ENCODE measurements at places on chromosomes 3 and 15.
A peak's percentile ranks its signal among the peaks of the same experiment; 100 is the strongest.

DNA sequence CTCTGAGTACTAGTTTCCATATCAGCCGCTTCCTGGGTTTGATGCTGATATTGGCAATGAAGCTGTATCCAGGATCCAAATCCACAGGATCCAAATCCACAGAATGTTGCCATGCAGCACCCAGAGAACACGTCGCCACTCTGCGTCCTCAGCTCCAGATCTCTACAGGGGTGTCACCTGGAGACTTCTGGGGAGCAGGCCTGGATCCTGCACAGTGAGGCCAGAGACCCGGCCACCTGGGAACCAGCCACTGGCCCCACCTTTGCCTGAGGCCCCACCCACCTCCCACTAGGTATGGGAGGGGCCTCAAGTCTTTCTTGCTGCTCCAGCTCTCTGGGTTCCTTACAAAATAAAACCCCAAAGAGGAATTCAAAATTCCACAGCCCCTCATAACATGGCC is 123.9 kb downstream of the LRRK1 start:
- DNase-seq, result peak; percentile 2

DNA sequence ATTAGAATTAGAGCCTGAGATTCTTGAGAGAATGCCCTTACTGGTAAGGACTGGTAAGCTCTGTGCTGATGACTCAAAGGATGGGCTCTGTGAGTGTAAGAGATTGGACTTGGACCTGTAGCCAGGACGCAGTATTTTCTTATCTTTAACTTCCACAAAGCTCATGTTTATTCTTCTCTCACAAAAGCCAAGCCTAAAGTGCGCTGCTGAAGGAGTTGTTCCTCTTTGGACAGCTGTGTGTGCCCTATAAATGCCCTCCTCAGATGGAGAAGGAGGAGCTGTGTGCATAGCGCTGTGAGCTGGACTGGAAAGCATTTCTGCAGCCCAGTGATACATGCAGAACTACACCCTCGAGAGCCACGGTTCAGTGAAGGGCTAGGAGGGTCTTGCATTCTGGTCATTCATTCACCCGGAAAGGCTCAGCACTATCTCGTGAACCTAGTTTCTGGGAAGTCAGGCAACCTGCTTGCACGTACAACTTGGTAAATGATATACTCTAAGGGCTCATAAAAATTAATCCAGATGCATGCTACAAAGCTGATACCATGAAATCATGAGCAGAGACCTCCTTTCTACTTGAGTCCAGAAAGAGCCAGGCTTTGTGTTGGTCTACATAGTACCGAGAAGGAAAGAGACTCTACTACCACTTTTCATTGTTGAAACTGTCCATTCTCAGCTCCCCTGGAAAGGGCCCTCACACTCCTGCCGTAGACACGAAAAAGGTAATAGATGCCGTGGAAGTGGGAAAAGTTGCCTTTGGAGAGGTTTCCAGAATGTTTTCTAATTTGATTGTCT is 103.0 kb upstream of the TBL1XR1 start:
- DNase-seq, result no peak

- no peak for DNase-seq
Measured at GRCh38 chr3:41265011-41265545, 65.8 kb downstream of the CTNNB1 start.

DNA sequence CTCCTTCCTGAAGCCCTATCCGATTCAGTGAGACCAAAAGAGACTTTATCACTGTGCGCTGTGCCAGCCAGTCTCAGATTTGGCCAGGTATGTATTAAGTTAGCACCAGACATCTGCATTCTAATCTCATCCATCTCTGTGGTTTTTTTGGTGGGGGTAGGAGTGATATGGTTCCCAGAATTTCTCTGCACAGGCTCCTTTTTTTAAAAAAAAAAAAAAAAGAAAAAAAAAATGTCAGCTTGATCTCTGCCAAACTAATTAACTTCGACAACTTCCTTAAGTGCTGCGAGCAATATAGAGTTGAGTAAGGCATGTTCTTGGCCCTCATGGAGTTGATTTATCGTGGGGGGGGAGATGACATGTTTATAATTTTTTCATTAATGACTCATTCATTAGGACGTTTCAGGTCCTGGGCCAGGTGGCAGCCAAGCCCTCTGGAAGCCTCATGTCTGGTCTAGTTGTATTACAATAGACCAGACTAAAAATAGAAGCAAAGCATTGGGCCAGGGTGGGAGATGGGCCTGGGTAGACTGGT is 12.9 kb downstream of the SLCO3A1 start:
- no peak for DNase-seq

- DNase-seq, result no peak
Measured at GRCh38 chr3:71183549-71183948, 400.0 kb downstream of the FOXP1 start.

- DNase-seq, result no peak
Measured at GRCh38 chr3:129211772-129212171, 28.1 kb upstream of the CNBP start.

DNA sequence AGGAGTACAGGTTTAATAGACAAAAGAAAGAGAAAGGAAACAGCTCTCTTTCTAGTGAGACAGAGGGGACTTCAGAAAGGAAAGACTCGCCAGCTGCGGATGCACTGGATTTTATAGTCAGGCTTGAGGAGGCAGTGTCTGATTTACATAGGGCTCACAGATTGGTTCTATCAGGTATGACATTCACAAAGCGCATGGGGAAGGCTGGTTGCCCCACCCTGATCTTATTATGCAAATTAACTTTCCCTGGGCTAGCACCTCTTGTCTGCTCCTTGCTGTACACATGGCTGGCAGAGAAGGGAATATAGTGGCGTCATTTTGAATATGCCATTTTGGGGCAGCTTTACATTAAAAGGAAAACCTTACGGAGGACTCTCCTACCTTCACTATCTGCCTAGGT is 938.4 kb upstream of the SEMA6D start:
- DNase-seq, result no peak

- DNase-seq, result no peak
Measured at GRCh38 chr15:100635406-100636071, 33.1 kb downstream of the ASB7 start.

- DNase-seq, result no peak
Measured at GRCh38 chr15:52247461-52247860, 48.1 kb downstream of the MYO5C start.

GRCh38 chr3:111072031-111072921 is 660 bp downstream of the NECTIN3 start:
- DNase-seq, result peak; percentile 57

DNA sequence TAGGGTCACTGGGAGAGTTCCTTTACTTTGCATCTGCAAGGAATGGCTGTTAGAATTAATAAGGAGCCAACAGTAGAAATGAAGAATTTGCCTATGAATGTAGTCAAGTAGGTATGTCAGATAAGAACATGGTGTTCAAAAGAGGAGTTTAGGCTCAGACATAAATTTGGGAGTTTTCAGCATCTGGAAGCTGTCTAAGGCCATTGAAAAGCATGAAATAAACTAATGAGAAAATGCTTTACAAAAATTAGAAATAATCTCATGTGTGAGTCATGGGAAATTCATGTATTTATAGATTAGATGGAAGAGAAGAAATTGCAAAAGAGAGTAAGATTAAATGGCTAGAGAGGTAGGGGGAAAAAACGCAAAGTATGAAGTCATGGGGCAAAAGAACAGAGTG is 201.9 kb downstream of the DIPK2A start:
- no peak for DNase-seq

Data from activated T-cell treated with anti-CD3 and anti-CD28 coated beads, Interleukin-2, amount 50 U/mL, for 48 hours (primary cell).